NCI-H446 (cell line): ENCODE measurements at places on chromosomes 16 and 17.

GRCh38 chr16:86012221-86012620 is 113.3 kb downstream of the IRF8 start:
- DNase-seq: no peak

GRCh38 chr17:75720656-75721462 is at the start of gene ITGB4:
ITGB4 (plus strand) TSS chr17:75721459; CDS start chr17:75724704, 3,245 bp downstream.
- DNase-seq: no peak

DNA sequence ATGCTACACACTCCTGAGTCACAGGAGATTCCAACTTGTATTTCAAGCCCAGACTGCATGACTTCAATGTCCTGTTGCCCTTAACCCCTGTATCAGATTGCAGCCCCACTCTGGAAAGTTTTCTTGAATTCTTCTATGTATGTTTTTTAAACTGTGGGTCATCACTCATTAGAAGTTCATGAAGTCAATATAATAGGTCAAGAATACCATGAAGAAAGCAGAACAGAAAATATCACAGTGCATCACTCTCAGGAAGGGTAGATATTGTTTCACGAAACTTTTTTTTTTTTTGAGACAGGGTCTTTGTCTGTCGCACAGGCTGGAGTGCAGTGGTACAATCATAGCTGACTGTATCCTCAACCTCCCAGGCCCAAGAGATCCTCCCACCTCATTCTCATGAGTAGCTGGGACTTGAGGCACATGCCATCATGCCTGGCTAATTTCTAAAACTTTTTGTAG is 20.5 kb downstream of the PRKCB start:
- no peak for DNase-seq

- no peak for DNase-seq
These were observed 9.7 kb downstream of the RHBDF2 start for GRCh38 chr17:76491271-76492122.

DNA sequence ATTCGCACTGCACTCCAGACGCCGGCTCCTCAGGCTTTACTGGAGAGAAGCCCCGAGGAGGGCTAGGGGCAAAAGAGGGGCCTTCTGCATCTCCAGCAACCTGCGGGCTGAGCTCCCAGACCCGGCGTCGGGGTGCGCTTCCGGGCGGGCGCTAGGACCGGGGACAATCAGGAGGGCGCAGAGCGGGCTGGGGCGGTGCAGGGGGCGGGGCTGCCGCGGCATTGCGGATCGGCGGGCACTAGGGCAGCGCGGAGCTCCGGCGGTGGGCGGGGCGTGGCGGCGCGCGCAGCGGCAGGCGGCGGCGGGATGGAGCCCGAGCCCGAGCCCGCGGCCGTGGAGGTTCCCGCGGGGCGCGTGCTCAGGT is at the start of gene TSEN54:
TSEN54 (plus strand) TSS at position 274 of the 364 bp plus-strand sequence; CDS start at position 307, 33 bp downstream.
- DNase-seq: peak; percentile 84

- DNase-seq: no peak
These were observed 743.5 kb downstream of the WWOX start for GRCh38 chr16:78842950-78843349.

GRCh38 chr17:43581613-43582012 is 35.5 kb upstream of the ETV4 start:
- DNase-seq: no peak

GRCh38 chr16:89055894-89056555 is 37.6 kb upstream of the ACSF3 start:
- DNase-seq: no peak

- DNase-seq: no peak
These were observed 42.5 kb downstream of the AKAP10 start for GRCh38 chr17:19935169-19935568.

GRCh38 chr16:81614171-81614570 is 164.9 kb upstream of the PLCG2 start:
- DNase-seq: no peak

DNA sequence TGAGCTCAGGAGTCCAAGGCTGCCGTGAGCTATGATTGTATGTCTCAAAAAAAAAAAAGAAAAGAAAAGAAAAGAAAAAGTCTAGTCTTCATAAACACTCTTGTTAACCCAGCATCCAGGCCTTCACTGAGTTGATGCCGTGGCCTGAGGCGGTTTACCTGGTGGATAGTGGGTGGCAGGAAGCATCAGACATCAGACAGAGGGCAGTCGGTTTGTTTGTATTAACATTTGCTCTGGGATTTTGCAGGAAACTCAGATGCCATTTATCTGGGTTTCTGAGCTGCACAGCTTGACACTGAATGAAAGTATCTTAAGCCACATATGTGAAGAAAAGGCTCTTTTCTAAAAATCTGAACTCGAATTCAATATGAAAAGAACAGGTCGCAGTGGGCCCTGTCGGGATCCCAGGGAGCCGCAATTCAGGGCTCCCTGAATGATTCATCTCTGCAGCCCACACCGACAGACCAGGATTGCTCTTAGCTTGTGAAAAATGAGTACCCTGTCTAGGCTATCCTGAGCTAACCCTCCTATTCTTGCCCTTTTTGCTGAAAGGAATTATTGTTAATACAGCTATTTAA is 1.1 kb upstream of the DBNDD1 start:
- no peak for DNase-seq

DNA sequence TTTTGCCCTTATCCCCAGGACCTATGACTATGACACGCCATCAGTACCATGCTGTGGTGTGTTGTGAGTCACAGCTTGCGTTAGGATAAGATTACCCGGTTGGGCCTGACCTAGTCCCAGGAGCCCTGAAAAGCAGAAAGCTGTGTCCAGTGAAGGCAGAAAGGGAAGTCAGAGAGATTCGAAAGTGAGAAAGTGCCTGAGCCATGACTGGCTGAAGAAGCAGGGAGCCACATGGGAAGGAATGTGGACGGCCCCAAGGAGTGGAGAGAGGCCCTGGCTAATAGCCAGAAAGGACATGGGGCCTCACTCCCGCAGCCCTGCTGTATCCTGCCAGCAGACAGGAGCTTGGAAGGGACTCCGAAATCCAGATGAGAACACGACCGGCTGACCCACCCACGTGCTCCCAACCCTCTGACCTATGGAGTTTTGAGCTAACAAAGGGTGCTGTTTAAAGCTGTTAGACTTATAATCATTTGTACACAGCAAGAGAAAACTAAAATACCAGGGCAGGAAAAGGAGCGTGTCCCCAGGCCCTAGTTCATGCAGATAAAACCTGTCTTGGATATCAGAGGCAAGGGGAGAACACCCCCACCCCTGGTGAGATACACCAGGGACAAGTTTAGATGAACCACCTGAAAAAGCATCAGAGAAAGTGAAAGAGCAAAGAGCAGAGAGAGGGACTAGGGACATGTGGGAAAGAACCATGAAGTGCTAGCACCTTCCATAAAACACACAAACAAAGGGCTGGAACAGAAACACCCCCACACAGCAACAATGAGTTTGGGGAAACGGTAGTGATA is 115.3 kb downstream of the SLC39A11 start:
- peak; percentile 32 for DNase-seq

DNA sequence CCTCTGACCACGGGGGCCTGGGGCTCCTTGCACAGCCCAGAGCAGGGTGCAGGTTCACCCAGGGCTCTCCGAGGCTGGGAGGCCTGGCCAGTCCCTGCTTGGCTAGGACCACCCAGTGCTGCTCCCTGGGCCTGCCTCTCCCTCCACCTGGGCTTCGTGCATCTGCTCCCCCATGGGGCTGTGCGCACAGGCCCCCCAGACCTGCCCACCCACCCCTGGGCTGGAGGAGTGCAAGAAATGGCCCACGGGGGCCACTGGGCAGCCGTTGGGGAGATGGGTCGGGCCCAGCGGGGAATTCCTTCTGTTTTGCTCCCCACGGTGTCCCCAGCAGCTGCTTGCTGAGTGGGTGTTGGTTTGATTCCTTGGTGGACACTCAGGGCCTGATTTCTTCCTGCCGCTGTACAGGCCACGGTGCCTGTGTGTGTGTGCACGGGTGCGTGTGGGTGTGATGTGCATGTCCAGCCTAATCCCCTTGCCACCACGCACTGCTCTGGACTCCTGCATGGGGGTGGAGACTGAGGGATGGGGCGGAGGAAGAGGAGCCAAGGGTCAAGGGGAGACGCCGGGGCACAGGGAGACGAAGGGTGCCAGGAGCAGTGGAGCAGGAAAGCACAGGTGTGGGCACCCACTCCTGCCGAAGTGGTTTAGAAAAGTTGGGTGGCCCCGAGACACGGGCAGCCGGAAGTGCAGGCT is 8.5 kb downstream of the PRSS27 start:
- no peak for DNase-seq

DNA sequence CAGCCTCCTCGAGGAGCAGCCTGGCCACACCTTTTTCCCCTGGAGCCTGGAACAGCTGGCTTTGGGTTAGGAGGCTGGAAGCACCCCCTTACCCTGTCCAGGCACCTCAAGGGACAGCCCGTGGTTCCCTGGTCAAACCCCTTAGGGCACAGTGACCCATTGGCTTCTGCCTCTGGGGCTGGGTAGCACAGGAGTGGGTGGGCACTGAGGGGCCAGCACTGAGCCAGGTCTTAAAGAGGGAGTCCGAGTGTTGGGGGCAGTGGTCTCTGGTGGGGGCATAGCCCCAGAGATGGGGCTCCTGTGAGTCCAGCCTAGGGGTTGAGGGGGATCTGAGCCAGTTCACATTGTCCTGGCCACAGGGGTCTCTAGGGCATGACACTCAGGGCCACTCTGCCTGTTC is 15.4 kb downstream of the OTOP3 start:
- no peak for DNase-seq

GRCh38 chr16:10385725-10386516 is at the start of gene ATF7IP2:
ATF7IP2 (plus strand) TSS chr16:10386061; CDS start chr16:10430621, 44,560 bp downstream.
- DNase-seq: no peak

DNA sequence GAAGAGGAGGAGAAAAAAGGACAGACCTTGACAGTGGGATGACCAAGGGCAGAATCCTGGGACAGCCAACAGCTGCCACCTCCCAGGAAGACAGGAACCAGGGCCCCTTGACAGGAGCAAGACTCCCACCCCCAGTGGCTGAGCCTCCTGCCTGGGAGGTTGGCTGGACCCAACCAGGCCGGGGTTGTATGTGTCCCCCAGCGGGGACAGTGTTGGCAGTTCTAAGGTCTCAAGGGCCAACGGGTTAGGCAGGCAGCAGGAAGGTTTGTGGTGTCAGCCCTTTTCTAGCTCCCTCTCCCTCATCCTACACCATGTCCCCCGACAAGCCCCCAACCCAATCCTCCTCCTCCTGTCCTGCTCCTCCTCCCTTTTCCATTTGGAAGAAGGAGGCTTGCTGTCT is 126.2 kb downstream of the MRM1 start:
- no peak for DNase-seq

DNA sequence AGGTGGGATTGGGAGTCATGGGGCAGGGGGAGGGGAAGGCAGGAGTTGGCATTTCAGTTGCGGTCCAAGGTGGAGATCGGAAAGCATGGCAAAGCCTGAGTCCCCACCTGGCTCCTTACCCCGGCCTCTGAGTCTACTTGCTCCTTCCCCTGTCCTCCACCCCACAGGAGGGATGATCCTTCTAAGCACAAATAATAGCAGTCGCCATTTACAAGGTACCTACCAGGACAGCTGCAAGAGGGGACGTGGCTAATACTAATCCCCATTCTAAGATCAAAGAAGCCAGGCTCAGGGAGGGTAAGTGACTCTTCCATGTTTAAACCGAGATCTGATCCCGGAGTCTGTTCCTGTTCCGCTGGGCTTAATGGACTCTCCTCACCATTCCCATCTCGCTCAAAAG is 396.3 kb downstream of the SLC39A11 start:
- DNase-seq: no peak

- no peak for DNase-seq
These were observed 196.0 kb downstream of the RAB11FIP4 start for GRCh38 chr17:31587462-31587861.

- no peak for DNase-seq
These were observed 6.5 kb downstream of the ABHD15 start for GRCh38 chr17:29560316-29560715.

DNA sequence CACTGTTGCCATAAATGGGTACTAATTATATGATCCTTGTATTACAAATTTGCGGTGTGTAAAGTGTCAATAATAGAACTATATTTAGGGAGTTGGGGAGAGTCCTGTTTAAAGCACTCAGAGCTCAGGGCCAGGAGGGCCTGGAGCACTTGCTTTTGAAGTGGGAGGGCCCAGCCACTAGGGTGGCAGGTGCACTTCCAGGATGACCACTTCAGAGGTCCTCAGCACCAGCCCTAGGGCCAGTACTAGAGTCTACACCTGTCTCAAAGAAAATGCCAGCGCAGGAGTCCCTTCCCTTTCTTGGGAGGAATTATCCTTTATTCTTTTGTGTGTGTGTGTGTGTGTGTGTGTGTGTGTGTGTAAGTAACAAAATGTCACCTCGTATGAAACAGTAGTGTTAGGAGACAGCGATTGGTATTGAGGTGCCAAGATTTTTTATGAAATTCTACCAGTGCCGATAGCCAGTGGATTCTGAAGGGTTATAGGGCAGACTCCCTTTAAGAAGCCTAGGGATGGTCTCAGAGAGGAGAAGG is 31.9 kb downstream of the MYO18A start:
- DNase-seq: no peak

DNA sequence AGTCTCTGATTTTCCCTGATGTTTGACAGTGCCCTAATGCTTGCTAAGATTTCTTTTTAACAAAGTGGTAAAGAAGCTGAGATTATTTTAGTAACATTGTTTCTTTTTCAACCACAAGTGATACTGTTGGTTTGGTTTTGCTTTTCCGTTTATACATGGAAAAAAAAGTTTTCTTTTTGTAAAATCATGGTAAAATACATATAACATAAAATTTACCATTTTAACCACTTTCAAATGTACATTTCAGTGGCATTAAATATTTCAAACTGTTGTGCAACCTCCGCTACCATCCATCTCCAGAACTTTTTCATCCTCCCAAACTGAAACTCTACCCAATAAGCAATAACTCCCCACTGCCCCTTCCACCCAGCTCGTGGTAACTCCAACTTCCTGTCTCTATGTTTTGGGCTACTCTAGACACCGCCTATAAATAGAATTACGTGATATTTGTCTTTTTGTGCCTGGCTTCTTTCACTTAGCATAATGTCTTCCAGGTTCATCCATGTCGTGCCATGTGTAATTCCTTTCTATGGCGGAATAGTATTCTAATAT is 4.6 kb downstream of the CIITA start:
- DNase-seq: no peak

DNA sequence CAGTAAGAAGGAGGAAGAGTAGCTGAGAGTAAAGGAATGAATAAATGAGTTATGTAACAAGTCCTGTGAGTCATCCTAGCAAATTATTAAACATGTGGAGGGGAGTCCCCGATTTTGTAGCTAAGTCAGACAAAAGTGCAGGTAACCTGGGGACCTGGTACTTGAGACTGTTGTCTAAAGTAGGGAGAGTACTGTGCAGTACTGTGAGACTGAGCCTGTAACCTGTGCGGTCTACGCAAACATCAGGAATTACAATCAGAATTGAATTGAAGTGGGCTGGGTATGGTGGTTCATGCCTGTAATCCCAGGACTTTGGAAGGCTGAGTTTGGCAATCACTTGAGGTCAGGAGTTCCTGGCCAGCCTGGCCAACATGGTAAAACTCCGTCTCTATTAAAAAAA is 35.7 kb downstream of the IKZF3 start:
- DNase-seq: no peak

- DNase-seq: no peak
These were observed 18.3 kb downstream of the MYBBP1A start for GRCh38 chr17:4536742-4537411.

- DNase-seq: no peak
These were observed 35.8 kb downstream of the MAF start for GRCh38 chr16:79564671-79565107.
